ENCODE measurements at places on chromosomes 1 and 21.

GRCh38 chr1:208132287-208132882, 111.8 kb downstream of the PLXNA2 start:
- DNase-seq: peak; percentile 60

DNA sequence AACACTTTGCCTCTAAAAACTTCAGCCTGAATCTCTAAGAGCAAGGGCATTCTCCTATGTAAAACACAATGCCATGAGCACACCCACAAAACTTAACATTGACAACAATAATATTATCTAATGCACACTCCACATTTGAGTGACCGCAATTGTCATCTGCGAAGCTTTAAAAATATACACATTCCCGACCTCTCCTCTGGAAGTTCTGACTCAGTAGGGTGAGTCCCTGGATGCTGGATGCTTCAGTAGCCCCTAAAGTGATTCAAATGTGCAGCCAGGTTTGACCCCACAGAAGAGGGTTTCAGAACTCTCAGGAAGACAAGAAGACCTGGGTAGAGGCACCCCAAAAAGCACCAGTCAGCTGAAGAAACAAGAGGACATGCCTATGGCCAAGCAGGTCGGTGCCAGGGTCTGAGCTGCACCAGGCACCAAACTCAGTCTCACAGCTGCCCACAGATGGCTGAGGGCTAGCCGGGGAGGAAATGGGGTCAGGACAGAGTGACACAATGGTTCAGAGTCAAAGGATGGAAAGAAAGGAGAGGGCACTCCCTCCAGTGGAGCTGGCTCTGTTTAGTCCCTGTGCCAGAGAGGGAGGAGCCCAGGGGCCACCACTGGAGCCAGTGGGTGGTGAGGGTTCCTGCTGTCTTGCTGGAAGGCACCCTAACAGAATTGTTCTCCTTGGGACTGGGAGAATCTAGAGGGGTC, 17.4 kb downstream of the PIK3C2B start:
- no peak for DNase-seq

GRCh38 chr1:23356471-23357137, 12.5 kb upstream of the HNRNPR start:
- DNase-seq: no peak

GRCh38 chr1:67110352-67110751, 24.4 kb downstream of the C1orf141 start:
- DNase-seq: no peak

DNA sequence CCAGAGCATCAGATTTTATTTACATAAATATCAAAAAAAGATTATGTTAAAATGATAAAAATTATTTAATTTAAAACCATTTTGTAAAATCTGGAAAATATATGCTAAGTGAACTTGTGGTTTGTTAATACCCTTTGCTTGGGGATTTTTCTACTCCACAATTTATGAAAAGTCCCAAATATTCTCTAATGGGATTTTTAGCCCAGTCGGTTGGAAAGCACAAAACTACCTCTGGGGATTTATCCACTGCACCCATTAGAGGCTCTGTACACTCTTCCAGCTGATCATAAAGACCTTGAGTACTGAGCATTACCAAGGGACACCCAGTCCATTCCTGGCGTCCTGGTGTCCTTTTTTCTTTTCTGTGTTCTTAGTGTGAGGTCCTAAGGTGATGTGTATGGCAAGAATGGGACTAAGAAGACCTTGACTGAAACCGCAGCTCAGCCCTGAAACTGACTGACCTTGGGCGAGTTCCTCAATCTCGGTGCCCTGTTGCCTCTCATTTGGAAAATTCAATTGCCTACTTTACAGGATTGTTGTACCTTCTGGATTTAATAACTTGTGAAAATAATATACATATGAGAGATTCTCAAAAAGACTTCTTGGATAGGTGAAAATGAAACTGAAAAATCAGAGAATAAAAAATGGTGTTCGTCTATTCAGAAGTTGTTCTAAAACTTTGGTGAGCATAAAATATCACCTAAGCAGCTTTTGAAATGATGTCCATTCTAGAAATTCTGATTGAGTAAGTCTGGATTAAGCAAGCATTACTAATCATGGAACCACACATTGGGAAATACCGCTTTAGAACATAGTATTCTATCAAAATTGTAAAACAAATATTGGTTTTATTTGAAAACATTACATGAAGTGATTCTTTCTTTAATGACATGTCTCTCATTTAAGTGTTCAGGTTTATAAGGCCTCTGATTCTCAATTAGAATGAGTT, 21.5 kb upstream of the SAMSN1 start:
- no peak for DNase-seq

GRCh38 chr21:37006486-37007291, at the start of gene RIPPLY3:
RIPPLY3 (plus strand) TSS chr21:37006702; CDS start chr21:37006773, 71 bp downstream.
- DNase-seq: peak; percentile 28

GRCh38 chr21:45923146-45923545, 58.4 kb upstream of the COL6A1 start:
- peak; percentile 55 for DNase-seq

DNA sequence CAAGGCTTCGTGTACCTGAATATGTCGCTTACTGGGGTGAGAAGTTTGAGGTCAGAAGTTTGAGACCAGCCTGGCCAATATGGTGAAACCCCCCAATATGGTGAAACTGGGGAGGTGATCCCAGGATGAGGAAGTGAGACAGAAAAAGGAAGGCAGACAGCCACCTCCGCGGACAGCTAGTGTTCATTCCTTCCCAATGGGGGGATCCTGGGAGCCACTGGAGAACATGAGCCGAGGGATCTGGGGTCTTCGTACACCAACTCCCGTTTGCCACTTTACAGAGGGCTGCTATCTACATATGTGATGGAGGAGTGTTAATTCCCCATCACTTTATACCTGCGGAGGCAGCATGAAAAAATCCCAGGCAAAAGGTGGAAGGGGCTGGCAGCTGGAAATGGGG, 19.6 kb upstream of the IFFO2 start:
- no peak for DNase-seq

GRCh38 chr1:114177282-114177681, 23.6 kb upstream of the SYT6 start:
- DNase-seq: no peak

GRCh38 chr1:233315718-233316301, 11.7 kb upstream of the MAP3K21 start:
- no peak for DNase-seq

- no peak for DNase-seq
These were observed 195.2 kb downstream of the MRPL39 start for GRCh38 chr21:25412100-25412499.

- no peak for DNase-seq
These were observed 59.8 kb downstream of the TOR1AIP2 start for GRCh38 chr1:179817789-179818188.

GRCh38 chr1:62336995-62337705, 17.9 kb upstream of the KANK4 start:
- DNase-seq: no peak

DNA sequence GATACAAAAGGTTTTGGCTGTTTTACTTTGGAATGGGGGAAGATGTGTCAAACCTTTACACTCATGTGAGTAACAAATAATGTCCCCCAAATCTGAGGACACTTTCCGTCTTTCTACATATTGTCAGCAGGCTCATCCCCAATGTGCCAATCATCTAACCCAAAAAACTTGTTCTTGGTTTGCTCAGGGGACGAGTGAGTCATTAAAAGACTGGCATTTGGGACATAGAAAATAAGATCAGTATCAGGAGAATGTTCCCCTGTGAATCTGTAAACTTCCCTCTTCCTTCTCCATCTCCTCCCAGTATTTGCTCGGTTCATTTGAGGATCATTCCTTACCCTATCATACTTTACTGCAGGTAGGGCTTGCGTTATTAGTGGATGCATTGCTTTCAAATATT, 194.1 kb upstream of the RUNX1 start:
- DNase-seq: no peak

DNA sequence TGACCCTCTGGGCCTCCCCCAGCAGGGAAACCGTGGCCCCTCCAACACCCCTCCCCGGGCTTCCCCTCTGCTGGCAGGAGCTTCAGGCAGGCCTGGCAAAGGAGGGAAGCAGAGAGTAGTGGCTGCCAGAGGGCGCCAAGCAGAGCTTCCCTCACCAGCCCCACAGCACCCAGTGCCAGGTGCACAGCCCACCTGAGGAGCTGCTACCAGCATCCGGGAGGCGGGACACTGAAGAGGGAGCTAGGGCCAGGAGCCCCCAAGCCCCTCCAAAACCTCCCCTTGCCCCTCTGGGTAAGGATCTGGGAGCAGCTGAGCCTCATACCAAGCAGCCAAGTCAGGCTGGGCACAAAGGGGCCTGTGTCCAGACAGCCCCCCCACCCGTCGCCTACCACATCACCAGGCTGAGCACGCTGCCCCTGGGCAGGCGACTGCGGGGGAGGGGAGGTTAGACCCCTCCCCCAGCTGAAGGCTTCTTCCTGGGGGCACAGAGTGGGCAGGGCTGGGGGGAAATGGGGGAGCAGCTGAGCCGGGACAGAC, 19.6 kb downstream of the CCDC24 start:
- no peak for DNase-seq

GRCh38 chr1:221574529-221574928, 167.4 kb downstream of the DUSP10 start:
- no peak for DNase-seq

DNA sequence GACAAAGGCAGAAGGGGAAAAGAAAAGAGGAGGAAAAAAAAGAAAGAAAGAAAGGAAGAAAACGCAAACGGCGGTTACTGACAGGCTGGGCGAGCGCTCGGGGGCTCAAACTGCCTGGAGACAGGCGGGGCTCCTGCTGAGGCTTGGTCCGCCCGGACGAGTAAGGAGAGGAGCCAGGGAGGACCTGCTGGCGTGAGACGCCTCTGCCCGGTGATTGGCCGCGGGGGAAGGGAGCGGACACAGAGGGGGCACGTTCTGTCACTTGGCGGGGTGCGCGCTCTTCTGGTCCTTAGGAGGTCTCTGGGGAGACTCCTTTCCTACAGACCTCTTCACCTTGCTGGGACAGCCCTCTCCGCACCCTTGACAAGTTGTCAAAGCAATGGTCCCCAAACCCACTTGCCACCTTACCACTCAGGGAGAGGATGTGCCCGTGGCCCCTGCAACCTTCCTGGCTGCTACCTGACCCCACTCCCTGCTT, 791 bp upstream of the PIK3R3 start:
- DNase-seq: no peak

- DNase-seq: no peak
These were observed 624.0 kb downstream of the USP25 start for GRCh38 chr21:16353764-16354163.

DNA sequence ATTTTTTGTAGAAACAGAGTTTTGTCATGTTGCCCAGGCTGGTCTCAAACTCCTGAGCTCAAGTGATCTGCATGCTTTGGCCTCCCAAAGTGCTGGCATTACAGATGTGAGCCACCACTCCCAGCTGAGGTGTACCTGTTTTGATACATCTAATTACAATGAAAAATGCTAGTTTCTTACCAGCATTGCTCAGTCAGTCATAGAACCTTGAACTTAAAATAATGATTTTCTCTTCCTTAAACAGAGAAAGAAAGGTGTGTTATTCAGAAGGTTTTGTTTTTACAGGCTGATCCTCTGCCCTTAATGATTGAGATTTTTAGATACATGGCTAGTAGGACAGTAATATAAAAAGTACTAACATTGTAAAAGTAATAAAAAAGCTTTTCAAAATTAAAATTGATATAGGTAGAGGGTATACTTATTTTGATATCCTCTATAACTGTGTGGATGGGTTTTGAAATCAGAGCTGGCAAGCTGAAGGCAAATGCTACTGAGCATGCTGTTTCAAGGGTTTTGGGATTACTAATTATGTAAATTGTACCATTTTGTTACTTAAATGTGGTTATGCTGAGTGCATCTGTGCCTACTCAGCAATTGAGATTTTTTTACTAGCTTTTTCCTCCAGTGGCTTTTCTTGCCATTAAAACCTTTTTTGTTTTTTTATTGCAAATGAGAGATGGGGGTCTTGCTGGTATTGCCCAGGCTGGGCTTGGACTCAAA, 16.1 kb downstream of the PRRC2C start:
- no peak for DNase-seq

- DNase-seq: no peak
These were observed 61.5 kb upstream of the TIAM1 start for GRCh38 chr21:31405604-31406003.

DNA sequence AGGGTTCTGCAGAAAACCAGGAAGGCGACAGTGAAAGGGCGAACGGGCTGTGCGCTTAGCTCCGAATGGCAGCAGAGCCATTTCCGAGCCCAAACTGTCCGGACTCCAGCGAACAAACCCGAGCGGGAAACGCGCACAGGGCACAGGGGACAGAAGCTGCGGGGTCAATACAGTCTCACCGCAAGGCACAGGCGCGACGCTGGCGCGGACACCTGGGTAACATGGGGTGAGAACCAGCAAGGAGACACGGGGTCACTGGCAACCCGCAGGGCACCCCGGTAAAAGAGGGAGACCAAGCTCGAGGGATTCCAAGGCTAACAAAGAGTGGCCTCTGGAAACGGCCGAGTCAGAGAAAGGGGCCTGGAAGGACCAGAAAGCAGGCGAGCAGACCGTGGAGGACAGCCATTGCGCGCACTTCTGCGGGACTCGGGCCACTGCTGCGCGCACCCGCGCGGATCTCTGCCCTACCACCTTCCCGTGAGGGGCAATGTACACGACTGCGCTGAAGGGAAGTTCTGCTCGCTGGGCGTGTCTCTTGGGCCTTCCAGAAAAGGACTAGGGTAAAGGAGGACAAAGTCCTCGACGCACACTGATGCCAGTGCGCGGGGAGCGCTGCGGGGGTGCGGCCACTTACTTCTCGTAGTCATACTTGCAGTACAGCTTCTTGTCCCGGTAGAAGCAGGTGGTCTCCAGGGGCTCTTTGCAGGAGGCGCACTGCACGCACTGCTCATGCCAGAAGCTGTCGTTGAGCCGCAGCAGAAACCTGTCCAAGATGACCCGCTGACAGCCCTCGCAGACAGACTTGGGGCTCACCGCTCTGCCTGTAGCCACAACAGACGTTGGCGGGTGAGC, 3.8 kb downstream of the LMX1A start:
- no peak for DNase-seq

- no peak for DNase-seq
These were observed 3.1 kb upstream of the UBE2G2 start for GRCh38 chr21:44804762-44805161.

DNA sequence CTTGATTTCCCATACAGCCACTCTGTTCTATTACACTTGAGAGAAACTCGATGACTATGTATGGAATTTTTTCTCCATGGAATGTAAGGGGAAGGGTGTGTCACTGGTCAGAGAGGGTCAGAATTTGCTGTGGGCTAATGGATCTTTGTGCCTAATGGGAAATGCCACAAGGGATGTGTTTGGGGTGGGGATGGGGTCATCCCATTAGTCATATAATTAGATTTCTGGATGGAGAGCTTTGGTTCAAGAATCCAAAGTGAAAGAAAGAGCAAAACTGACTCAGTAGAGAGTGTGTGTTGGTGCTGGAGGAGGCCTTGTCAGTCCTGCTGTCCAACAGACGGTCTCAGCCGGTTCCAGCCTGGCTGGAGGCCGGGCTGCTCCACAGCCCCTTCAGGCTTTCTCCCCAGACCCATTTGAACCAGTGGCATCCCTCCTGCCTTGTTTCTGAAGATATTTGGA, 86.4 kb downstream of the LAMC2 start:
- no peak for DNase-seq

GRCh38 chr1:198919667-198920398, 281.0 kb downstream of the PTPRC start:
- no peak for DNase-seq

- no peak for DNase-seq
These were observed 8.3 kb downstream of the BARHL2 start for GRCh38 chr1:90708826-90709225.

- DNase-seq: no peak
These were observed 283.6 kb downstream of the NPHP4 start for GRCh38 chr1:5708346-5709245.

- no peak for DNase-seq
These were observed 165.7 kb upstream of the SYT6 start for GRCh38 chr1:114319418-114319817.

- no peak for DNase-seq
These were observed 676.6 kb downstream of the MATN1 start for GRCh38 chr1:30046751-30047150.
